ENCODE measurements at places on chromosomes 3 and 15.

GRCh38 chr3:15217841-15218267 lies 11.8 kb downstream of the CAPN7 start:
- no peak for DNase-seq

- DNase-seq: no peak
Observed at GRCh38 chr3:90031121-90031520, 923.7 kb downstream of the EPHA3 start.

DNA sequence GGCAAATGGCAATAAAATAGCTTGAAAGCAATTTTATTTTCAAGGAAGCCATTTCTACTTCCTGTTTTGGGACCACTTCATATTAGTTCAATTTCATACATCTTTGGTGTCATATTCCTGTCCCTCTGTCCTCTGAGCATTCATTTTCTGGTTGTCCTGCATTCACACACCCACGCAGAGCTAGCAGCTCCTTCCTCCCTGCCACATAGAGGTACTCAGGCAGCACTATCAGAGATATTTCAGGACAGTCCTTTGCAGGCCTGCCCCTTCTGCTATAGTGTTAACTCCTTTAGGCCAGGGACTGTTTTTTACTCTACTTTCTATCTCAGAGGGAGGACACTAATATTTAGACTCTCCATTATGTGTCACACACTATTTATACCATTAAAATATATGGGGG lies 132.0 kb downstream of the ECT2 start:
- DNase-seq: no peak

DNA sequence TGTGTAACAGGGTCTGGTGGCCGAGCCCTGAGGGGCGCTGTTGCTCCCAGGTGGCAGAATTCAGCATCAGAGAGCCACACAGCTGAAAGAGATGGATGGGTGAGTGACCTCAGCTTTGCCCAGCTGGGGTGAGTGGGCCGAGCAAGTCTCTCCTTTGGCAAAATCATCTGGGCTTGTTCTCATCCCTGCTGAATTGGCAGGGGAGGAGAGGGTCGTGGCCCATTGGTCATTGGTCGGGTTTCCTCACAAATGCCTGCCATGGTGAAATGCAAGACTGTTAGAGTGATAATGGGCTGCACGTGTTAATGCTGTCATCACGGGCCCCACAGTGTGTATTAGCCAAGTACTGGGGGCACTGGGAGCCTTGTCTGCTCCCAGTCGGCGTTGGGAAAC lies 15.9 kb downstream of the ABHD2 start:
- DNase-seq: no peak

DNA sequence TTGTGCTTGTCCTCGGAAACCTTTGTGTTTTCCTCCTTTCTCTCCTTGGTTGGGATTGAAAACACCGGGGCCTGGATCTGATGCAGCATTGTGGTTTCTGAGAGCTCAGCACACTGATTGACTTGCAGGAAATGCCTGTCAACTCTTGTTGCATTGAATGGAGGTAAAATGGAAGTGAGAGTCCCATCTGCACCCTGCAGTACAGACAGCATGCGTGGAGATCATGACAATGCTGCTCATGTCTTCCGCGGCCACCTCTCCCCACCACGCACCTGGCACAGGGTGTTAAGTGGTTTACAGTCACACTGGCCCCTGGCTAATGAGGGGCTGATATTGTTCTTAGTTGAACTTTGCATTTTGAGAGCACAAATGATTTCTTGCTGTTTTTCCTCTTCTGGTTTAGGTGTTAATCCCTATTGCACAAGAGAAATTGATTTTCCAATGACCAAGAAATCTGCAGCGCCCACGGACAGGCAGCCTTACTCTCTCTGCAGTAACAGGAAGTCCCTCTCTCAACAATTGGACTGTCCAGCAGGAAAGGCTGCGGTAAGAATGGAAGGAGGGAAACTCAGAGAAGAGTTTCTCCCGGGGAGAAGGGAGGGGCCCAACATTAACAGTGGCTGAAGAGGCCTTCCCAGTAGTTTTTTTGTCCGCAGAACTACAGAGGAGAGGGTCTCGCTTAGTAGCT lies 58.5 kb downstream of the STARD5 start:
- no peak for DNase-seq

- DNase-seq: no peak
Observed at GRCh38 chr3:36842275-36842674, 77.9 kb upstream of the DCLK3 start.

DNA sequence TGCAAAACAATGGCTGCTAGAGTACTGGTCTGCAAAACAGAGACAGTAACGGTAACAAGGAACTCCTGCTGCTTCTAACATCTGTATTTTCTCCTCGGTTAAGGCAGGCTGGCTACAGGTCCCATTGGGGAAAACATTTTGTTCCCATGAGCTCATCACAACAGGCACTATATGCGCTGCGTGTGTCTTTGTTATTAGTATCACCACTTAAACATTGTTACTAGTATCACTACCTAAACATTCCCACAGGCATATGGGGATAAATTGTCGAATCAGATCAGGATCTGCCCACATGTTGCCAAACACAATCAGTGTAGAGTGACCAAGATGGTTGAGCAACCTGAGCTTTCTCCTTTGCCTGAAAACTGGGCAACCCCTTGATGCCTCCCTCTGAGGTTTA lies 77.2 kb downstream of the TOP2B start:
- no peak for DNase-seq

- DNase-seq: no peak
Observed at GRCh38 chr3:187064210-187065115, 74.8 kb downstream of the RPL39L start.

DNA sequence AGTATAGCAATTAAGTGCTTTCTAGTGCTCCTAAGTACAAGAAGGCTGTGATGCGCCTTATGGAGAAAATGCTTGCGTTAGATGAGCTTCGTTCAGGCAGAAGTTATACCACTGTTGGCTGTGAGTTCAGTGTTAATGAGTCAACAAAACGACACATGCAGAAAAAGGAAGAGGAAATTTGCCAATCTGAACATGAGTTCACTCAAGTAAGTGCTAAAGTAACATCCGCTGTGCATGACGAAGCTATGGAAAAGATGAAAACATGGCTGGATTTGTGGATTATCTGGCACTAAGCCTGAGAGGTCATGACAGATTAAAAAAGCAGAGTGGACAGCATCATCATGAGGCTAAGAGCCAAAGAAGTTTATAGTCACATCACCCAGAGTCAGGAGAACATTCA lies 36.9 kb downstream of the SH3BP5 start:
- DNase-seq: peak; percentile 67

GRCh38 chr15:41161336-41161735 lies 45.3 kb upstream of the INO80 start:
- no peak for DNase-seq

GRCh38 chr3:62249484-62249776 lies 123.9 kb downstream of the FEZF2 start:
- no peak for DNase-seq

DNA sequence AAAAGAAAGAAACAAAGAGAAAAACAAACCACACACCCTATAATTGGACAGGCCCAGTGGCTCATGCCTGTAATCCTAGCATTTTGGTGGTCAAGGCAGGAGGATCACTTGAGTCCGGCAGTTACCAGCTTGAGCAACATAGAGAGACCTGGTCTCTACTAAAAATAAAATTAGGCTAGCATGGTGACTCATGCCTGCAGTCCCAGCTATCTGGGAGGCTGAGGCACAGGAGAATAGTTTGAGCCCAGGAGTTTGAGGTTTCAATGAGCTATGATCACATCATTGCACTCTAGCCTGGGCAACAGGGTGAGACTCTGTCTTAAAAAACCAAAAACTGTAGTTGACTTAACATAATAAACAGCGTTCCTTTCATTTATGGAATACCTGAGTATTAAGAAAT lies 72.3 kb upstream of the ST3GAL6 start:
- no peak for DNase-seq

- no peak for DNase-seq
Observed at GRCh38 chr3:42664438-42664803, 10.9 kb downstream of the ZBTB47 start.

DNA sequence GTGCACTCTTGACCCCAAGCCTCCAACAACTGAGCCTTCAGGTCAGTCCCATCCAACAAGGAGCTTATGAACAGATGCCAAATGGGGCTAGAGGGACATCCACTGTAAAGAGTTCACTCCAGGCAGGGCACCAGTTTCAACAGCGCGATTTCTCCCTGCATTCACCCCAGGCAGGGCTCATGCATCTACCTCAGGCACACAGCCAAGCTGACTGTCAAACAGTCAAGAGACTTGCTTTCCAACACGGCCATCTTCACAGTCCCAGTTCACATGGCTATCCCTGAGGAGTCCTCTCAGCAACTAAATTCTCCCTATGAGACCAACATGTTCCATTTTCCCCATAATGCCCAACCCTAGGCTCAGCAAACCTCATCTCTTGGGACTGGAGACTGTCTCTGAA lies 17.7 kb downstream of the SLC25A20 start:
- no peak for DNase-seq

DNA sequence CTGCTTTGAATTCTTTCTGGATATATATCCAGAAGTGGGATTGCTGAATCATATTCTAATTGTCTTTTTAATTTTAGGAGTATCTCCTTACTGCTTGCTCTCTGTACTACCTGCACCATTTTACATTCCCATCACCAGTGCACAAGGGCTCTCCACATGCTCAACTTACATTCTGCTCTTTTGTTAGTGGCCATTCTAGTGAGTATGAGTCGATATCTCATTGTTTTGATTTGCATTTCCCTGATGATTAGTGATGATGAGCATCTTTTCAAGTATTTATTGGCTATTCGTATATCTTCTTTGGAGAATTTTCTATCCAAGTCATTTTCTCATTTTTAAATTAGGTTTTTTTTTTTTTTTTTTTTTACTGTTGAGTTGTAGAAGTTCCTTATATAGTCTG lies 29.5 kb downstream of the PFN2 start:
- DNase-seq: no peak

- DNase-seq: no peak
Observed at GRCh38 chr3:23333633-23334032, 130.5 kb downstream of the UBE2E2 start.

DNA sequence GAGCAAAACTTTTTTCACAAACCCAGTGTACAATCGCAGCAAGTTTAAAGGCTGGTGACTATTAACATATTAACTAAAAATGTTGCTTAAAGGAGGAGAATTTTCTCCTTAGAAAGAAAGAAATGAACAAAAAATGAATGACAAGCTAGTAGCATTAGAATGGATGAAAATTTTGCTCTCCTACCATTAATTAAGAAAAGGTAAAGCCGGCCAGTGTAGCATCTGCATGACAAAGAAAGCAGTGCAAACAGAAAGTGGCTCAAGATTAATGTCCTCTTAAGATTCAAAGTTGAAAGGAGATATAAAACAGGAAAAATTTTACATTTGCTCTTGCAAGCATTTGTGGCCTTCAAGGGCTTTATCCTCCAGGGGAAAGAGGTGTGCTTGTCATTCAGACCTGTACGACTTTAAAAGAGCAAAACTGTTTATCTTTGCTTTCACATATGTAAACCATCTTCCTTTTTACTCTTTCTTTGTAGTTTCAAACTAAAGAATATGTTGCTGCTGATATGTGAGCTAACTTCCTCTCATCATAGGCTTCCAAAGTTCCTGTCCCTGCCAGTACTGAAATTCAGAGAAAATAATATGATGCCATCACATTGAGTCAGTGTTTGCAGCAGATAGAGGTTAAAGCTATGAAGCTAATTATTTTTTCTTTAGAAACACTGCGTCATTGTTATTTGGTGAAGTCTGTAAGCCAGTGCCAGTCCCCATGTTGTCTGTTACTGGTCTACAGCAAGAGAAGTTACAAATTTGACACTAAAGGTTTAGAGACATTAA lies 439.1 kb upstream of the GRM7 start:
- DNase-seq: no peak

GRCh38 chr15:77455696-77456321 lies 35.1 kb downstream of the HMG20A start:
- DNase-seq: peak; percentile 57

GRCh38 chr15:76905855-76906254 lies 715 bp upstream of the SCAPER start:
- no peak for DNase-seq

GRCh38 chr15:40320931-40321371 lies 2.5 kb upstream of the INAFM2 start:
- no peak for DNase-seq

GRCh38 chr15:92747047-92747446 lies 91.5 kb upstream of the FAM174B start:
- no peak for DNase-seq

DNA sequence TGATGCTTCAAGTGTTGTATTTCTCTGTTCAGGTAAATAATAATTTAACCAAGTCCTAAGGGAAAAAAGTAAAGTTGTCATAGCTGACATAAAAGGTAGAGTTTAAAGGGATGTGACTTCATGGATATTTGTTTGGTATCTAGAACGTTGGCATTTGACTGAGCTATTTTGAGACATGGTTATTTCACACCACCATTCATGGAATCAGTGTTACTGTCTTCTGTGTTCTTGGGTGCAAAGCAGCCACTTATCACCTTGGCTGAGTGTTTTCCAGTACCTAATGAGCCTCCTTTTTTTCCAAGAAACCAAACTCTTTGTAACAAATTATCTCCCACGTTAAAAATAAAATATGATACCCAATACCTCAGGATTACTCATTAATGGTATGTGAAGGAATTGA lies 155.8 kb downstream of the GHSR start:
- DNase-seq: no peak

DNA sequence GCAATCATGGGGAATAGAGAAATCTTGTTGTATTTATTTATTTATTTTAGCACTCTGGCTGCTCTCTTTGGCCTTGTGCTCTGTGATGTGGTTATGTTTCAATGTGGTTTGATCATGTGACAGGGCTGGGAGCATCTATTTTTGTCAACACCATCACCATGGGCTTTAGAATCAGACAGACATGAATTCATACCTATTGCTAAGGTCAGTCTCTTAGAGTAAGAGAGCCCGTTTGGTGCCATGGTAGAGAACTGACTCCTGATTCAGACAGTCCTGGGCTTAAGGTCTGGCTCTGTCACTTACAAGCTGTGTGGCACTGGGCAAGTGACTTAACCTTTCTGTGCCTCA lies 157.0 kb downstream of the RYR3 start:
- no peak for DNase-seq

DNA sequence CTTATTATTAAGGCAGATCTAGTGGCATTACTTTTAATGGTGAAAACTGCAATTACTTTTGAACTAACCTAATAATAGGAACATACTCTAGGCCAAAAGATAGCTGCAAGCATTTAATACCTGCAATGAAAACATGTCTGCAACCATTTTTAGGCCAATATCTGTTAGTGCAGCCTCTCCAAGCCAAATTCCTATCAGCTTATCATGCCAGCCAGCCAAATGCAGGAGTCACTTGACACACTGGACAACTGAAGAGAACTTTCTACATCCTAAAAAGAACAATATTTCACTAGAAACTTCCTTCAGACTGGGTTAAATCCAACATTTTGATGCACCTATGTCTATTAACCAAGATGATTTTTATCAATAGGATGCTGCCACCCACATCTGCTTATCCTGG lies 33.8 kb downstream of the CCDC54 start:
- no peak for DNase-seq

- DNase-seq: no peak
Observed at GRCh38 chr3:53617893-53618523, 123.6 kb downstream of the CACNA1D start.

DNA sequence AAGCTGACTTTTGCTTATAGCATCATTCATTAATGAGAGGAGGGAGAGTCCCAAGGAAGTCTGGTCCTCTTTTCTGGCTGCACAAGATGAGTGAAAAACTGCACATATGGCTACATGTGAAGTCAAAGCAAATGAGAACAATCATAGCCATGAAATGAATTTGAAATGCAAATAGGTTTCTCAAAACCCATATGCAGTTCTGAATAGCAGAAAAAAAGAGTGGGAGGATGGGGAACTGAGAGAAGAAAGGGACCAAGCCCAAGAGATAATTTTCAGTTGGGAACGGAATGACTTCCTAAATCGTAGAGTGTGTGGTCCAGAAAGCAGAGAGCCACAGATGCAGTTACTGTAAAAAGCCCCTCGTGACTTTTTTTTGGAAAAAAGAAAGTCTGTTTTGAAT lies 66.3 kb downstream of the GTPBP8 start:
- no peak for DNase-seq

All from GM04504 (cell line).